DMS153 (cell line): ENCODE measurements at places on chromosomes 7 and 10.

DNA sequence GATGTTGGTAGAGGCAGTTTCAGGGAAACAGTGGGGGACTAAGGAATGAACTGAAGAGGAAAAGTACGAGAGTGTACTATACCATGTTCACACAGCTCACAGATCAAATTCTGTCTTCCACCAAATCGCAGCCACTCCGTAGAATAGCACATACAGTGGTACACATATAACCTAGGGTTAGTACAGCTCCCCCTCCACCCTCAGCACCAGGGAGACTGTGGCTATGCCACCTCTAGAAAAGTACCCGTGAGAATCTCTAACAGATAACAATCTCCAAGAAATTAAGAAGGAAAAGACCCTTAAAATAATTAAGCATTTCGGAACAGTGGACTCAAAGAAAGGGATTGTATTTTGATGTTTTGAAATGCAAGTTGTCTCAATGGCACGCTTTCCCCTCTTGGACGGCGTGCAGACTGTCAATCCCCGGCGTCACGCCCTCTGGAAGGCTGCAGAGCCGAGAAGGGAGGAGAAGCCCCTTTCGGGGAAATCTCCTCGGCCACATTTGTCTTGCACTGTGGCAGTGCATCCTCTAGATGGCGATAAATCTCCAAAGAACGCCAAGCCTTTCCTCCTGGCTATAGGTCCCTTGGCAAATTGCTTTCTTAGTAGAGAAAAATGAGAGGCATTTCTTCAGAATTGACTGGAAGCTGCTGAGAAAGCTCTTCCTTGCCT lies 345.0 kb downstream of the REEP3 start:
- DNase-seq: peak; percentile 2

GRCh38 chr10:103069453-103070331 lies 123.4 kb downstream of the NT5C2 start:
- DNase-seq: peak; percentile 46

GRCh38 chr7:7761974-7762779 lies 43.8 kb upstream of the RPA3 start:
- DNase-seq: no peak

GRCh38 chr10:131925011-131925649 lies 24.3 kb downstream of the PPP2R2D start:
- DNase-seq: no peak

GRCh38 chr10:74995806-74996205 lies 115.7 kb upstream of the SAMD8 start:
- no peak for DNase-seq

DNA sequence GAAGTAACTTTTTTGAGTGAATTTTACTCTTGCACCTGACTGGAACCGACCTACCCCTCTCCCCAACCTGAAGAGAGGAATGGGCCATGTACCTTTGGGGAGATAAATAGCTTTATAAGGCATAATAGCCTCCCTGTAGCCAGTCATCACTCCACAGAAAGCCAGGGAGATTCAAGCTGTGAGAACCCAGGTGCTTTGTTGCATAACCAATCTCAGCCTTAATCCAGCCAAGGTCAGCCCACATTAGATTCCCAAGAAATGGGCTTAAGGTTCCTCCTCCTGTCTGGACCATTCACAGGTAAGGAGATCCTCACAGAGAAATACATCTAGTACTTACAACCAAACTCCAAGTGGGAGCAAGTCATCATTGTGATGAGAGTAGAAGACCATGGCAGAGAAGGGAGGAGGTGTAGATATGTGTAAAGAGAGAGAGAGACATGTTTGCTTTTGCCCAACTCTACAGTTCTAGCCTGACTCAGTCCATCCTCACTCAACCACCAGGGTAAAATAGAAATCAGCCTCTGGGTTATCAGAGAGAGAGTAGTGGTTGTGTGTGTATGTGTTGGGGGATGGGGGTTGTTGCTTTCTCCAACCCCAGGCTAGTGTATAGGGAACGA lies 23.6 kb downstream of the SKIDA1 start:
- DNase-seq: no peak

DNA sequence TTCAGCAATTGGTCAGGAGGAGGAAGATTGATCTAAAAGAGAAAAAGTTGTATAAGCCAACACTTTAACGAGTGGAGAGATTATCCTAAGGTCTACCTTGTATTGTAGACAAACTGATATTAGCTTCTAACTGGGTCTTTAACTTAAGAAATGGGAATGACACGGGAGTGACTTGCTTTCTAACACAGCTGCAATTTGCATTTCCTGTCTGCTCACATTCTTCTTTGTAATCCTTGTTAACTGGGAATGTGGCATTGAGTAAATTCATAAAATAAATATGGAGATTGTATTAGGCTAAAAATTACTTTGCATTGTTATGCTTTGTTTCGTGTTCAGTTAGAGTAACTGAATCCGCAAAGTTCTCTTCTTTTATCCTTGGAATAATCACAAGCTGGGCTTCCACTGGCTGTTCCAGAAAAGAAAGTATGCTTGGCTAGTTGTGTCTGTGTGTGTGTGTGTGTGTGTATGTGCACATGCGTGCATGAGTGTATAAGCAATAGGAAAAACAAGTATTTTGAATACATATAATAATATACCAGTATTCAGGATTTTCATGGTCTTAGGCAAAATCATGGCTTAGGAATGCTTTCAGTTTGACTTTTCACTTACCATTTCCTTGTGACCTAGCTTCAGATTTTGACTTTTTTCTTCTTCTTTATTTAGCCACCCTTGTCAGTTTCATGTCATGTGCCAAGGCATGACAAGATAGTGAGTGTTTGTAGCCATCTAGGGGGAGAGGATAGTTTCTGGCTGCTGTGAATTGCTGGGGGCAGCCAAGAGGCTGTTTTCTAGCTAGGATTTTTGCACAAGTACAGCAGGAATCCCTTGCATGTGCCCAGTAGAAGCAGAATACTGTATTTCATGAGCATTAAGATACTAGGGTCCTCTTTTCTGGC lies 54.5 kb upstream of the FZD8 start:
- DNase-seq: no peak

DNA sequence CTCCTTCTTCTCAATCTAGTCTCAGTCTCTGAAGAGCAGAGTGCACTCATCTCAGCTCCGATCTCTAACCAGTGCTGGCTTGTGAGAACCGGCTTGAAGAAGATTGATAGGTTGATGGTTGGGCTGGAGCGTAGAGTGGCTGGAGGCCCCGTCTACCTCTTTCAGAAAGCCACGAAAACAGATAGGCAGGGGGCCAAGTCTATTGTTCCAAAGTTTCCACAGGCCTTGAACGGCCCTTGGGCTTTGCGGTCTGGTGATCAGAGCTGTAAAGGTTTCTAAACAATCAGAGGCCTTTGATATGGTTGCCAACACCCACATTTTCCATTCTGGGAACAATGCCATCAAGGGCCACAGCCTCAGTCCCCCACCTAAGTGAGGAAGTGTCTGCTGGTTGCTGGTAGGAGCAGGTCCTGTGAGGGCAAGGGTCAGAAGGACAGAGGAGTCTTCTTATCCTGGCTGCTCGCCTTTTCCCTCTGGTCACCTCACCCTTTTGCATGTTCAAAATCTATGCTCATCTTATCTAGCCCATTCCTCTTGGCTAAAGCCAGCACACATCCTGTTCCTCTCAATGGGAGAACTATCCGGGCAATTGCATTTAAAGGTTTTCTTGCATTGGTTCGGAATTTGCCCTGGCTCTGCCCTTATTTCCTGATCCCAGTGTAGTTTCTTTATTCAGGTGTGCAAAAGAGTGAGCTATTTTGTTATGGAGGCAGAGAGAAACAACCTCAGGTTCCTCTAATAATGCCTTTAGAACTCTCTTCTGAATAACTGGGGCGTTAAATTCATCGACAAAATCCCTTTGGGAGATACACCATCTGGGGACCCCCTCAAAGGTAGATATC lies 70.3 kb upstream of the KMT2E start:
- peak; percentile 97 for DNase-seq

DNA sequence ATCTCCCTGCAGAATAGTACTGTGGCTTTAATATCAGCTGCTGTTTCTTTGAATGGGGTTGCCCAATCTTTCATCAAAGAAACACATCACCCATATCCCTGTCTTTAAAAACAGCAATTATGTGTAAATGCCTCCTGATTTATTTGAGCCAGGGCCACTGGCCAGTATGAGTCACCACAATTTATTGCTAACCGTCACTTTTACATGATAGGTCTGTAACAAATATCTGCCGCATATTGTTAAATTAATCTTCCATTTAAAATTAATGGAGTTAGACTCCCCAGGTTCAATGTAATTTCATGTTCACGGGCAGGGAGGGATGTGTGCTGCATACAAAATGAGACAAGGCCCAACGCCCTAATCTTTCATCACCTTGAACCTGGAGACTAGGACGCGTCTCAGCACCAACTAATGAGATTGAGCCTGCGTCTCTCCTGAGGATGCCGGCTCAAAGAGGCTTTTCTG lies 673.4 kb downstream of the AUTS2 start:
- DNase-seq: peak; percentile 13

DNA sequence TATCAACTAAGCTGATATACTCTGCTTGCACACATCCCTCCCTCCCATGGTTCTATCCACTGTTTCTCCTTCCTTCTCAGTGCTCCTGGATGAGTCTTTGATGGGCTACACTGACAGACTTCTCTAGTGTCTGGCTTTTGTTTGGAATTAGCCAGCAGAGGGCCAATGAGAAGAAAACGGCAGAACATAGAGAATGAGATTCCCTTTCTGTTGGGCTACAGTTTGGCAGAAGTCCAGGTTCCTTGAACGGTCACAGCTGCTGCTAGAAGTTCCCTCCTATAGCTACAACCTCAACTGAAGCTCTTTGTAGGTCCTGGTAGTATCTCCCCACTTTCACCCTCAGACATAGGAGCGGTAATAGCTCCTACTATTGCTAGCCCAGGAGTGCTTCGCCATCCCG lies 251.1 kb upstream of the LRRN3 start:
- peak; percentile 76 for DNase-seq

GRCh38 chr7:81053623-81054022 lies 134.8 kb upstream of the SEMA3C start:
- DNase-seq: no peak

DNA sequence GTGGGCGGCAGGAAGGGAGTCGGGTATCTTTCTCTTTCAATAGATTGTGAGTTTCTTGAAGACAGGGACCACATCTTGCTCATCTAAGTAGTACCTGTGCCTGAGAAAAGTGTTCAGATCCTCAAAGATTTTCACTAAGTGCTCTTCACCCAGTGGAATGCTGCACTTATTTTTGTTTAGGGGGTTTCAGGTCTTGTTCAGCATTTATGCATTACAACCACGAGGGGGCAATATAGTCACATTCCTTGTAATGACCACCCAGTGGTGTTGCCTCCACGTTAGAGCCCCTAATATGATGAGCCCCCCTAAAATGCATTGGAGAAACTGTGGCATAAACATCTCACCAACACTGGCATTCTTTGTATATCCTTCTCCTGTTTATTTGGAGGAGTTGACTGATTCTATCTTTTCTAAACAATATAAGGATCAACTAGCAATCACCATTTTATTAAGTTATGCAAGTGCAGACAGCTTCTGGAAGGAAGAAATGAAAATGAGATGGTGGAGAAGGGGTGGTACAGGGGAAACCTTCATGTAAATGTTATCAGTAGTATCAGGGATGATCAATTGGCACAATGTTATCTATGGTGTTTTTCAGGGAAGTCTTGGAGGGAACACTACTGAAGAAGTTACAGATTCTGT lies 3.1 kb upstream of the PAPSS2 start:
- peak; percentile 4 for DNase-seq

GRCh38 chr7:33829536-33829935 lies 75.8 kb upstream of the BMPER start:
- no peak for DNase-seq

DNA sequence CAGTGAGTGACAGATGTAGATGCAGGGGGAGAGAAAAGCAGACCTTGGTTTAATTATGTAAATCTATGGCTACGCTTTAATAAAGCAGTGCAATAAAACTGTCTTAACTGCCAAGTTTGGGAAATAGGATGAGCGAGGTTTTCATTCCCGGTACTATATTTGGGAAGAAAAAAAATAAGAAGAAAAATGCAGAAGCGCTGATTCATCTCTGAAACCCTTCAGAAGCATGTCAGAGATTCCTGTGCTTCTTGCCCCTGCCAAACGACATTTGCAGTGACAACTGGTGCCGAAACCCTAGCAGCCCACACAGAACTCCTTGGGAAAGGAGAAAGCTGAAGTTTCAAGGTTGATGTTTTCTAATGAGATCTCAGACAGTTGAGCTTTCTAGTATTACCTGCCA lies 380.7 kb downstream of the REEP3 start:
- no peak for DNase-seq

DNA sequence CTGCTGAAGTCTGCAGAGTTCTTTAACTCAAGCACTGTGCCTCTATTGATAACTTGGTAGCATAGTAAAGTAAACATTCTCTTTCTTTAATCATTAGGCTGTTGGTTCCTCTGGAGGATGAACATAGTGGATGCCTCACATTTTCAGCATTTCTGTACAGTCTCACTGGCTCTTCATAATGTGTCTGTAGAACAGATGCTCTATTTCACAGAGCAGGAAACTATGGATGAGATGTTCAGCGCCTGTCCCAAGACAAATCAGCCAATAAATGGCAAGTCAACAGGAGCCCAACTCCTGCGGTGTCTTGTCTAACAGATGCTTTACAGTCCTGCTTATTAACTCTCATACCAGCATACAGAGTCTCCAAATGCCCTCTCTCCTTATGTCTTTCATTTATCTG lies 36.5 kb downstream of the NRBF2 start:
- DNase-seq: no peak

DNA sequence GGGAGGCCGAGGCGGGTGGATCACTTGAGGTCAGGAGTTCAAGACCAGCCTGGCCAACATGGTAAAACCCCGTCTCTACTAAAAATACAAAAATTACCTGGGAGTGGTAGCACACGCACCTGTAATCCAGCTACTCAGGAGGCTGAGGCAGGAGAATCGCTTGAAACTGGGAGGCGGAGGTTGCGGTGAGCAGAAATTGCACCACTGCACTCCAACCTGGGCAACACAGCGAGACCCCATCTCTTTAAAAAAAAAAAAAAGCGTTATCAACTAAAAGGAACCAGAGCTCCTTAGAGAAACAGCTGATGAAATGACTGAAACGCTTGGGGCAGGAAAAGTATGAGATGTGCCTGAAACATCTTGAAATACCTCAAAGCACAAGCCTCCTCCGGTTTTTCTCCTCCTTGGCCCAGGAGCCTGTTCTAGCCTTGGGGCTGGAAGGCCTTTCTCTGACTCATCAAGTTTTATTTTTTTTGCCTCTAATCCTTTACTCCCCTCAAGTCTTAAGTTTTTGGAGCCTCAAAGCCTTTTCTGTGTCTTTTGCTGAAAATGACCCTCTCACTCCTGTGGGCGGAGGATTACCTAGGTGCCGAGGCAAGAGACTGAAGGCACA lies 2.6 kb upstream of the METTL27 start:
- DNase-seq: no peak

DNA sequence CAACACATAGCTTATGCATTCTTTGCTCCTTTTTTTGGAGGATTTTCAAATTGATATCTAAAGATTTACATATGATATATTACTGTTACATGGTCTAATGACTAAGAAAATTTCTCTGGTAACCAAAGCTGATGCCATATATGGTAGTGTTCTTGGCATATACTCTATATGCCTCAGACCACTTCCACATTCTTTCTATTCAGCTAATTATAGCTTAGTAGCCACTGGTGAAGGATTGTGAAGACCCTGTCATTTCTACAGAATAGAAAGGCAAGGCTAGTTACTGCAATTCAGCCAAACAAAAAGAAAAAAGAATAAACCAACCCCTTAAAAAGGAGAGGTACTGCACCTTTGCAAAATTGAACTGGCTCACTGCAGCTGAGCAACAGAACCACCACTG lies 3.7 kb downstream of the PURB start:
- no peak for DNase-seq
